Activated T-helper 2 cell treated with anti-CD3 and anti-CD28 coated beads, Interferon-gamma antibody, Interleukin-2, Interleukin-4, amounts not matched to agents 10 μg/mL and 5 μg/mL and 100 μg/mL, durations not matched to agents 14 hours and 24 hours and 36 hours (primary cell): ENCODE measurements at places on chromosomes 11 and 22. TPM values are rescaled to one million over a fixed set of nuclear protein-coding genes. Genes with fewer than 3 reads are reported as not detected.

IGLL1 gene
- total RNA-seq: 0.21 TPM in 1 of 2 replicates, not detected in the other

LRRC32 gene
- 26.5 and 26.7 TPM in 2 replicates for total RNA-seq

LTO1 gene
- total RNA-seq: 24.4 and 26.4 TPM in 2 replicates

F2 gene
- 0.11 TPM in 1 of 2 replicates, not detected in the other for total RNA-seq

HOATZ gene
- not detected in 2 replicates for total RNA-seq

DERL3 gene
- total RNA-seq: 10.3 TPM in 2 replicates

KRTAP5-9 gene
- not detected in 2 replicates for total RNA-seq

RAG1 gene
- 0.05 and 0.21 TPM in 2 replicates for total RNA-seq

HTR3A gene
- total RNA-seq: not detected in 2 replicates

CLTCL1 gene
- total RNA-seq: 0.60 and 1.5 TPM in 2 replicates

SYT13 gene
- total RNA-seq: not detected in 2 replicates

FAM76B gene
- 46.6 and 49.7 TPM in 2 replicates for total RNA-seq
